ENCODE measurements at places on chromosomes 12 and 14.

DNA sequence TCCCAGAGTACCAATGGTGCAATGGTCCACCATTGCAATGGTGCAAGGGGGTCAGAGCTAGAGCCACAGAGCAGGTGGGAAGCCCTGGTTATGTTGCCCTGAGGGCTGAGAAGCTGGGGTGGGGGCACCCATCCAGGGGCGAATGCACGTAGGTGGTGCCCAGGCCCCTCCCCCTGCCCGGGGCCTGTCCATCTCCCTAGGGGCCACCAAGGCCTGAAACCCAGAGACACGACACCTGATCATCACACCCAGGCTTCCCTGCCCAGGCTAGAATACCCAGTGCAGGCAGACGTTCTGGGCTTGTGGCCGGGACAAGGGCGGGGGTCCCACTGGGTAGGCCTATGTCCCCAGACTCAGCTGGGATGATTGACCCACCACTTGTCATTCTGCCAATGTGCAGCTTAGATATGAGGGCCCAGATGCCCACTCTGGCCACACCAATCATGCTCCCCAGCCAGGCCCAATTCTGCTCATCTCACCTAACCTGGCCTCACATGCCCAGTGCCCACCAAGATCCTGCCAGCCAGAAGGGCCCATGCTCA, 83.2 kb downstream of the ALG10 start:
- no peak for DNase-seq

DNA sequence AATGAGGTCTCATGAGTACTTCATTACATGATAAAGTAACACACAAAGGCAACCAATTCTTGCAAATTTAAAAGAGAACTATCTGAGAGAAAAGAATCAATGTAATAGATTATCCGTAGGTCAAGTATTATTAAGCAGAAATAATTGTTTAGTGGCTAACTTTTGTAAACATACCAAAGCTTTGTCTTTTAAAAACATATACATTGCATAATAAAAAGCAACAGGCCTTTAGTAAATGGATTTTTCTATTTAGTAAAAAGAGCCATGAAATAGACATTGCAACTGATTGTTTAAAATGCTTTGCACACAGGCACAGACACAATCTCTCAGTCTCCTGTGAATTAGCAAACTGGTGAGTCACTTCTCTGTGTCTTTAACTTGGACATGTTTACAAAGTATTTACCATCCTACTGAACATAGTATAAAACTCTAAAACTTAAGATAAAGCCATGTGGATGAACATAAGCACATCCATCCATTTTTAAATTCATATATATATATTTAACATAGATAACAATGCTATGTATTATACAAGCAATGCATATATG, 518.7 kb upstream of the MGAT4C start:
- DNase-seq = no peak

DNA sequence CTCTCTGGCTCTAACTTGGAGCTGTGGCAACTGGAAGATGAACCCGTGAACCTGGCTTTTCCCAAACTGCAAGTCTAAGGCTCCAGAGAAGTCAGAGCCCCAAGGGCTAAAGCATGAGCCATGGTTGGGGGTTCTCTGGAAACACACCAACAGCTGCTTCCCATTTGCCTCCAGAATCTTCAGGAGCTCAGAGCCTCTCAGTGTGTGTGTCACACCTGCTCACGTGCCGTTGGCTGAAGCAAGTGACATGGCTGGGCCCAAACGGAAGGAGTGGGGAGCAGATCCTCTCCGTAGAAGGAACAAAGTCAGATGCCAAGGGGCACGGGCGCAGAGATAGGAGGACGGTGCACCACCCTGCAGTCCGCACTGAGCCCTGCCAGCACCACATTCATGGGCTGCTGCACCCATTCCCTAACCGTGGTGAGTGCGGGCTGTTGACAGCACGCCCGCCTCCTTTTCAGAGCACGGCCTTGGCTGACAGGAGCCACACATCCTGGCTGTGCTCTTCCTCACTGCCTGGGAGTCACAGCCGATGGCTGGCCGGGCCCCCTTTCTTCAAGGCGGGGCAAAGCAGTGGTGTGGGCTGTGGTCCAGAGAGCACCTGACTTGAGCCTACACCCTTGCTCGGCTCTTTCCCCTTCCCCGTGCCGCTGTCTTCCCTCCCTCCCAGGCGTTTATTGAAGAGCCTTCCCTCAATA, 16.6 kb upstream of the TRAF3 start:
- DNase-seq = no peak

- DNase-seq = no peak
Measured at GRCh38 chr12:94534278-94534677, 74.6 kb upstream of the CEP83 start.

GRCh38 chr12:108697905-108698304, 33.4 kb downstream of the CORO1C start:
- DNase-seq = no peak

DNA sequence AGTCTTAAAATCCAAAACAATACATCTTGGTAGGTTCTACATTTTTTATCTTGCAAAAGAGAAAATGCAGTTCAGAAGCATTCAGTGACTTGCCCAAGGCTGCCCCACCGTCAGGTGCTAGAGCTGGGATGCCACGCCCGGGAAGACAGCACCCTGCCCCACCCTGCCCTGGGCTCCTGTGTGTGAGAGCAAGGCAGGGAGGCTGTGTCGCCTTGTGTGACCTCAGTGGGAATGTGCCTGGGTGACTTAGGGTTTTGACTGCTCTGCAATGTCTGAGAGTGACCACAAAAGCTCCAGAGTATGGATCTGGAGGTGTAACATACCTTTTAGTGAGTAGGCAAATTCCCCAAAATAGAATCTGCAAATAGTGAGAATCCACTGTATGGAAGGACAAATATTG, 60.0 kb downstream of the AACS start:
- DNase-seq = no peak

- DNase-seq = no peak
Measured at GRCh38 chr12:68403711-68404110, 71.5 kb upstream of the MDM1 start.

DNA sequence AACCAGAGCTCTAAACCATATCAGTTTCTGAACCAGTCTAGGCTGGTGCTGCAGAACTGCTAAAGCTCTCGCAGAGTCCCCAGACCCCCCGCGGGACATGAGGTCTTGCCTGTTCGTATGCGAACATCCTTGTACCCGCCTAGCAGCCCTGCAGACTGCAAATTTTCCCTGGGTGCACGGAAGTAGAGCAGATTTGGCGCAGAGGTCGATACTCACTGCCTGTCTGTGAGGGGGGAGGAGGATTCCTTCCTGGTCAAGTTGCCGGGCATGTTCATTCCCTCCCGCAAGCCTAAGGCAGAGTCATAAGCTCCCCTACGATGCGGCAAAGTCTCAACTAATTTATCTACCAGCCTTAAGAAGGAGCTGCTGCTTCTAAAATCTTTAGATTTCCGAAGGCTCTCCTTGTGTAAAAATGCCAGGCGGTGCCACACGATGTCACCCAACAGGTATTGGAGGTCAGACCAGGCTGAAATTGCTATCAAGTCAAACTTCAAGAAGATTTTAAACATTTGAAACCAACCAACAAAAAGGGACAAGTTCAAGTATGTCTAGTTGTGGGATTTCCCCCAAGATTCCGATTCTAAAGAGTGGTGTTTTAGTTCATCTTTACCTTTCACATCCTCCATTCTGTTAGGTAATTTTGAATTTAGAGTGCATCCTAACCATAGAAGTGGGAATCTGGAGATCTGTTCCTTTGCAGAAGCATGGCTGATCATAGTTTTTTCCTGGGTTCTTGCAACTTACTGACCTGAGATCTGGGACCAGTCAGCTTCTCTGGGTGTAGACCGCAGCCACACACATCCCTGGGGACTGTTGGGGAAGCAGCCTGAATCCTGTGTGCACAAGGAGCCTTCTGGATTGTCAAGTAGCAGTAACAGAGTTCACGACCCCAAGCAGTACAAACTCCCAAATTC, 1.6 kb upstream of the PAX9 start:
- no peak for DNase-seq

- DNase-seq = no peak
Measured at GRCh38 chr12:32482226-32482625, 82.9 kb downstream of the FGD4 start.

GRCh38 chr12:77033658-77034536, 31.5 kb downstream of the E2F7 start:
- no peak for DNase-seq

GRCh38 chr12:116937640-116938039, 26.9 kb downstream of the FBXW8 start:
- DNase-seq = no peak

GRCh38 chr14:22002860-22003284, 329.3 kb upstream of the OR4E1 start:
- DNase-seq = peak; percentile 11

GRCh38 chr12:14554281-14555007, 13.2 kb downstream of the PLBD1 start:
- DNase-seq = no peak

- no peak for DNase-seq
Measured at GRCh38 chr14:35414365-35414764, 9.8 kb upstream of the NFKBIA start.

DNA sequence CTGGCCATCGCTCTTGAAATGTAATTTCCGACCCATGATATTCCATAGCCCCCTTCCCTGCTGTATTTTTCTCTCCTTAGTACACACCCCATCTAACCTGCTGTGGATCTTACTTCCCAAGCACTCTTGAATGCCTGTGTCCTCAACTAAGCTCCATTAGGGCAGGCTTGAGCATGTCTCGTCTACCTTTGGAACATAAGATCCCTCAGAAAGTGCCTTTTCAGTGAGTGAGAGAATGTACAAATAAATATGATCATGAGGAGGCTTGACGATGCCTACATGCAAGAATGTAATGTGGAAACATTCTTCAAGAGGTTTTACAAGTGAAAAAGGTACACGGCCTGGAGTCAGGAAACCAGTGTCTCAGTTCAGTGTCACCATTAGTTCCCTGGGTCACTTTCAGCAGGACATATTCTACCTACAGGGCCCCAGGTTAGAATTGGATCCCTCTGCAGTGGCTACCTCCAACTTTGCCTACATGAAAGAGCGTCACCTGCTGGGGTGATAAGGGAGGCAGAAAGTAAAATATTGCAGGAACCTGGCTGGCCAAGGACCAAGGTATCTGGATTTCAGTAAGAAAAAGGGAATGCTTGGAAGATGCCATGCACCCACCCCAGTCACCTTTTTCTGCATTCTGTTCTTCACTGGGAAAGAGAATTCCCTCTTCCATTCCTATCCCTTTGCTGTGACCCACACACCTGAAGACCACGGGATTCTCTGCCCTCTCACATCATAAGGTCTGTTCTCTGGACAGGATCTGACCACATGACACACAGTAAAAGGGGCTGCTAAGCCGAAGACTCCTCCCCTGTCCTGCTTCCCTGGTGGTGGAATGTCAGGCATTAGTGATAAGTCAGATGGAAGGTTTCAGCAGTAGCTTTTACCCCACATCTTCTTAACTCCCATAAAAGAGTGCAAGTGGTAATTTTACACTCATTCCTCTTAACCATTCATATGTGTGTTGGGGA, 24.6 kb upstream of the SERPINA1 start:
- no peak for DNase-seq

DNA sequence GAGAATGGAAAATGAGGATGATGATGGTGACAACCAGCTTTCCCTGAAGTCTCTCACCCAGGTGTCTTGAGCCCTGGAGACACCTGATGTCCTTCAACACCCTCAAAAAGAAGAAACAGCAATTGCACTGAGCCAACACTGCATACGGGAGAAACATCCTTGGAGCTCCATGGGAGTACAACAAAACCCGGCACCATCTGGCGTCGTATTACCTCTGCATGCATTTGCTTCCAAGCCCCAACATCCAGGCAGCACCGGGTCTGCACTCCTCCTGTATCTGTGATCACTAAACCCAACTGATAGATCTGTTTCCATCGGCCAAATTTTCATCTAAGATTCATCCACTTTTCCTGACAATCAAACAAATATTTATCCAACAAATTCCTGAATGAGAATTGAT, 249.9 kb downstream of the DPF3 start:
- no peak for DNase-seq

- DNase-seq = no peak
Measured at GRCh38 chr14:92675421-92675820, 73.0 kb downstream of the LGMN start.

- DNase-seq = no peak
Measured at GRCh38 chr14:102087762-102088011, 843 bp upstream of the HSP90AA1 start.

GRCh38 chr12:41459111-41459905, 271.2 kb downstream of the PDZRN4 start:
- no peak for DNase-seq

- no peak for DNase-seq
Measured at GRCh38 chr12:7093892-7094291, 1.6 kb upstream of the C1R start.

- DNase-seq = no peak
Measured at GRCh38 chr12:13587721-13588390, 391.3 kb downstream of the EMP1 start.

DNA sequence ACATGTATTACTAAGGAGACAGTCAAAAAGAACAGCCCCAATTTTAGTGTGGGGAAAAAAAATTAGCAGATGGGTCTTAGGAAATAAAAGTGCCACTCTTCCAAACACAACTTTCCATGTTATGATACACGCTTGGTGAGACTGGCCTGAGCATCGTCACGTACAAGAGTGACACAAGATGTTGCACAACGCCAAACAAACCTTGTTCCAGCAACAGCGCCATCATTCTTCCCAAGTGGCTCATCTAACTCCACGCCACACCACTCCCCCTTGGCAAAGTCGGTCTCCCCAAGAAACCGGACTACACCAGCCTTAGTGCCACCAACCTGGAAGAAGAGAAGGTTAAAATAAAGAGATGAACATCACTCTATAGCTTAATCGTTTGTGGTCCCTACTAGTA, 58.7 kb downstream of the CLIP1 start:
- DNase-seq = no peak

- DNase-seq = no peak
Measured at GRCh38 chr12:64785838-64786237, 26.6 kb upstream of the GNS start.

DNA sequence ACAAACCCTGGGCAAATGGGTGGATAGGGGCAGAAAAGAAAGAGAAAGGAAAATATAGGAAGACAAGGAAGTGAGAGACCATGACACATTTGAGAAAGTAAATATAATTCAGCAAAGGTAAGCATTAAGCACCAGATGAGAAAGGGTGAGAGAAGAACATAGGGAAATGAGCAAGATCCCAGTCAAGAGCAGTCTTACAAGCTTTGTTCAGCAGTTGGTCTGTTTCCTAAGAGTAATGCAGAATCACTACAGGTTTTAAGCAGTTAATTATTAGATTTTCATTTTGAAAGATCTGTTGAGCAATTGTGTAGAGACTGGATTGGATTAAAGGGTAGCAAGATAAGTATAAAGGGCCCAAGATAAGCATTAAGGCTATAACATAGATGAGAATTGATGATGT, 146.3 kb downstream of the PLCZ1 start:
- DNase-seq = no peak

DNA sequence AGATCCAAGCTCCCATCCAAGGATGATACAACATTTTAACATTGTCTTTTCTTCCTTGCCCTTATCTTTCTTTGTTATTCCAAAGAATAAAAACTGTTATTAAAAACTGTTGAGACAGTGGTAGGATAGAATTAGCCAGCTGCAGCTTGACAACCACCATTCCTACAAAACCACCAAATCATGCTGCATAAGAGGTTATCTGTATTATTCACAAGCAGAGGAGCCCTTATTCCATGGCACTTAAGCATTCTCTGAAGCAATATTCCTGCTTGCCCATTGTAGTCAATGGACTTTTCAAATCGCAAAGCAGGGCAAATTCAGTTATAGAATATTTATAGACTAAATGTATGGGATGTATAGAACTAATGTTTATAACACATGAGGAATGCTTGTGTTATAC, 3.4 kb downstream of the ABCD2 start:
- DNase-seq = no peak

- DNase-seq = no peak
Measured at GRCh38 chr12:55728186-55728938, 447 bp downstream of the CD63 start.
